Stromal cell of bone marrow (primary cell): ENCODE measurements at places on chromosomes 2 and 18.
A peak's percentile ranks its signal among the peaks of the same experiment; 100 is the strongest.

DNA sequence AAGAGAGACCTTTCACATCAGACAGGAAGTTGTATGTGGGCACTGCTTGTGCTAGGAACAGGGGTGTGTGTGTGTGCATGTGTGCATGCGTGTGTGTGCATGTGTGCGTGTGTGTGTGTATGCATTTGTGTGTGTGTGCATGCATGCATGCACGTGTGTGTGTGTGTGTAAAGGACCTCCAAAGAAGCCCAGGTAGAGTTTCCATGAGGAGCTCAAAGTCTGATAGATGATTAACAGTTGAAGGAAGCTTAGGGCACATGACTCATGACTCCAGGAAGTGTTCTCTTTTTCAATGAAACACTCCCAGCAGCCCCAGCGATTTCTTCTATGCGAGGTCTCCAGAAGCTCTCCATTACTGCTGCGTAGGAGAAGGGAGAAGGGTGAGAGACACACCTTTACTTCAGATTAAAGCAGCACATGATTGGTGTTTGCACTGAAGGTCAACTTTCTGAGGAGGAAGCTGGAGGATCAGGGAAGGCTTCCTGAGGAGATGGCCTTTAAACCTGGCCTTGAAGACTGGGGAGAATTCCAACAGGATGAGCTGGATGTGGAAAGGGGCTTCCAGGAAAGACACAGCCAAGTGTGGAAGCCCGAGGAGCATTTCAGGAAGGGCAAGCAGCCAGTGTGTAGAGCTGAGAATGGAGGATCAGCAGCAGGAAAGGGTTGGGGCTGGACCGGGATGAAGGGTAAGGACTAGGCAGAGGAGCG is 77.7 kb downstream of the SMAD4 start:
- DNase-seq = no peak

- peak; percentile 15 for DNase-seq
These were observed 71.8 kb downstream of the MGAT5 start for GRCh38 chr2:134325696-134326095.

- no peak for DNase-seq
These were observed 872.6 kb downstream of the BCL11A start for GRCh38 chr2:59680863-59681262.

GRCh38 chr2:31319406-31320175 is 85.6 kb downstream of the EHD3 start:
- DNase-seq = no peak

DNA sequence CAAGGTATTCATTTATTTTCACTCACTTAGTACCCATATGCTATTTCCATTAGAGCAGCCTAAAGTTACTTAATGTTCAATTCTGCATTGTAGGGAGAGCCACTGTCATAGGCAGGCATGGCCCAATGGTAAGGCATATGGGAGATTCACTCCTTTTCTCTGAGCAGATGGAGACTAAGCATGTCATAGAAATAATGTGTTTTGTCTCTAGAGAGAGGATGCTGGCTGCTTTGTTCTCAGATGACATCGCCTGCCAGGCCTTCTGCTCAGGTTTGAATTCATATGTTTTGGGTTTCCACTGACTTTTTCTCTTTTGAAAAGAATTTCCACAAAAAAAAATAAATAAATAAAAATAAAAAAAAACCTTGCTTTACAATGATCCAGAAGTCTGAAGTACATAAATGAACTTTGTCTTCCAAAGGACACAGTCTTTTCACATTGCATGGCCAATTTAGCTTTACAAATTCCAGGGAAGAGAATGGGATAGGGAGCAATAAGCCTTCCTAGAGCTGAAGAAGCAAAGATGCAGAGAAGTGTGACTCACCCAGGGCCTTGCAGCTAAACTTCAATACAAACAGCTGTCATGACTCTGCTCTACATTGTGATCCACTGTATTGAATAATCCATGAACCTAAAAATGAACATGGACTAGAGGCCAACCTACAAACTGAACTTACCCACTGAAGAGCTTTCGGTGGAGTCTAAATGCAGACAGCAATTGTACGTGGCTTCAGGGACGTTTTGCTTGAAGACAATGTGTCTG is 422.5 kb downstream of the CMPK2 start:
- DNase-seq = no peak

- DNase-seq = no peak
These were observed 16.2 kb upstream of the DGKD start for GRCh38 chr2:233338046-233338445.

- no peak for DNase-seq
These were observed 864 bp downstream of the KLHL29 start for GRCh38 chr2:23385748-23386338.

- no peak for DNase-seq
These were observed 246.8 kb downstream of the HDAC4 start for GRCh38 chr2:239153806-239154591.

GRCh38 chr2:238459081-238459629 is 32.4 kb downstream of the ASB1 start:
- DNase-seq = peak; percentile 97

- DNase-seq = peak; percentile 40
These were observed 81.8 kb upstream of the HPCAL1 start for GRCh38 chr2:10220902-10221391.

DNA sequence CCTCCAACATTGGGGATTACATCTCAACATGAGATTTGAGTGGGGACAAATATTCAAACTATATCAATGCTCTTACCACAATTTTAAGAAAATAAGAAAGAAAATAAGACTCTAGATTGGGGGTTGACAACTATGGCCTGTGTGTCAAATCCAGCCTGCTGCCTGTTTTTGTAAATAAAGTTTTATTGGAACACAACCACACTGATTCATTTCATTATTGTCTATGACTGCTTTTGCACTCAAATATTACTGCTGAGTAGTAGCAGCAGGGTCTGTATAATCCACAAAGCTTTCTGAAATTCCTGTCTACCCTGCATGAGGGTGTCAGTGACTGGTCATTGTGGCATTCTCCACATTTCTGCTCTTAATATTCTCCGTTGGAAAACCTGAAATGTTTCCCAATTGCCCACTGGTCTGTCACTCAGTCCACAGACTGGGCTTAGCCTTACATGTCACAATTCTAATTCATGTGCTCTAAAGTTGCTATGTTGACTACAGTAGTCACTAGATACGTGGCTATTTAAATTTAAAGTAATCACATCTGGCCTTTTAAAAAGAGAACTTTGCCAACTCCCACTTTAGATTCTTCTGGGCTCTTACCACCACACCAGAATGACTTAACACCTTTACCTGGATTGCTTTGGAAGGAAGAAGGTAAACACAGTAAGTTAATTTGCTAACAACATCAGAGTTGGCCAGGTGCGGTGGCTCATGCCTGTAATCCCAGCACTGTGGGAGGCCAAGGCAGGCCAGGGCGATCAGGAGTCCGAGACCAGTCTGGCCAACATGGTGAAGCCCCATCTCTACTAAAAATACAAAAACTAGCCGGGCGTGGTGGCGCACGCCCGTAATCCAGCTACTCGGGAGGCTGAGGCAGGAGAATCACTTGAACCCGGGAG is 86.9 kb downstream of the CLHC1 start:
- DNase-seq = no peak

GRCh38 chr2:208369091-208369490 is 37.5 kb upstream of the PTH2R start:
- DNase-seq = no peak

- no peak for DNase-seq
These were observed 36.7 kb upstream of the AGPS start for GRCh38 chr2:177355874-177356273.

DNA sequence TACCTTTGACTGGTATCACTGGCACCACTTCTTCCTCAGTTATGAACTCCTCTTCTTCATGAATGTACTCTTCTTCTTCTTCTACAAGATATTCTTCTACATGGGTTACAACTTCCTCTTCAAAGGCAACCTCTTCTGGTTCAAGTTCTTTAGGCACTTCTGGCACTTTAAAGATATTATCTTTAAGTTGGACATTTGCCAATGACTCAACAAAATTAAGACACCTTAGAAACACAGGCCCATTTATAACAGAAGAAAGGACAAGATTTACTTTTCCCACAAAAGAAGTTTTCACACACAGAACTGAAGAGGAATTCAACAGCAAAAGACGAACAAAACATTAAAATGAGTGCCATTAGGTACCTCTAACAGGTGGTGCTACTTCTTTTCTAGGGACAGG is 127.3 kb downstream of the TTN start:
- DNase-seq = no peak

GRCh38 chr2:11056614-11057013 is 98.7 kb upstream of the SLC66A3 start:
- DNase-seq = peak; percentile 85

- no peak for DNase-seq
These were observed 853 bp downstream of the LANCL1 start for GRCh38 chr2:210475706-210476105.

DNA sequence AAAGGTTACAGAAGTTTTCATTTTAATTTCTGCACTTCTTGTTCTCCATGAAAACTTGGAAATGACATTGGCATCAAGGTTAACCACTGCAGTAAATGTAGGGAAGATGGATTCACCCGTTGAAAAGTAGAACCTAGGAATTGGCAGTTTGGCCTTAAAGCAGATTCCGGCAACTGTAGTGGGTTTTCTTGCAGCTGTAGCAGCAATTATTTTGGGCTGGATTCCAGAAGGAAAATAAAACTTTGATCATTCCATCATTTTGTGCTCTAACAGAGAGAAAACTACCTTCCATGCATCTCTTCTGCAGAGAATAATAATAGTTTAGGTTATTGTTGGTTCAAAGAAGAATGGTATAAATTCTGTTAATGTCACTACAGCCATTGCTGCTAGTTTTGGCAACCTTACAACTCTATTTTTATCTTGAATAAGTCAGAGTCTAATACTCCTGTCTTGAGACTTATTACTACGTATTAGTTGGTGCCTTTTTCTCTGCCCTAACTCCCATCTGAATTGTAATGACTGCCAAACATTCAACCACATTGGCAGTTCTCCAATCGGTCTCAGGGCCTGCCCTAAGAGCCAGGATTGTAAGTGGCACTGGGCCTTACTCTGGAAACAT is 178.1 kb upstream of the PIEZO2 start:
- no peak for DNase-seq

DNA sequence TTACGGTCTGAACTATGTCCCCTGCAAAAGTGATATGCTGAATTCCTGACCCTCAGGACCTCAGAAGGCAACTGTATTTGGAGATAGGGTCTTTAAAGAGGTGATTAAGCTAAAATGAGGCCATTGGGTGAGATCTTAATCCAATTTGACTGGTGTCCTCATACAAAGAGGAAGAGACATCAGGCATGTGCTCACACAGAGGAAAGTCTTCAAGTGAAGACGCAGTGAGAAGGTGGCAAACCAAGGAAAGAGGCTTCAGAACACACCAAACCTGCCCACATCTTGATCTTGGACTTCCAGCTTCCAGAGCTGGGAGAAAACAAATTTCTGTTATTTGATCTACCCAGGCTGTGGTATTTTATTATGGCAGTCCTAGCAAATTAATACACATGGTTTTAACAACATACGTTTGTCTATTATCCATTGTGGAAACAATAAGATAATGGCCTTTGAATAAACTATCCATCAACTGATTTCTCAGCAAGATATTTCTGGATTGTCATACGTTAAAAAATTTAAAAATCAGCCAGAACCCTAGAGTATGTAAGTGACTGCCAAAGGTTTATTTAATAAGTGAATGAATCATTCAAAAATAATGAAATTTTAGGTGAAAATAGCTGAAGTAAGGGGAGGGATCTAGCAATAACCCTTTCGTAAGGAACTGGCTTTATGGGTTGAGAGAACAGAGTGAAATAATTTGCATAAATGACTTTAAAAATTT is 6.5 kb downstream of the WIPF1 start:
- no peak for DNase-seq

- no peak for DNase-seq
These were observed 192.2 kb downstream of the IRS1 start for GRCh38 chr2:226607379-226607778.

DNA sequence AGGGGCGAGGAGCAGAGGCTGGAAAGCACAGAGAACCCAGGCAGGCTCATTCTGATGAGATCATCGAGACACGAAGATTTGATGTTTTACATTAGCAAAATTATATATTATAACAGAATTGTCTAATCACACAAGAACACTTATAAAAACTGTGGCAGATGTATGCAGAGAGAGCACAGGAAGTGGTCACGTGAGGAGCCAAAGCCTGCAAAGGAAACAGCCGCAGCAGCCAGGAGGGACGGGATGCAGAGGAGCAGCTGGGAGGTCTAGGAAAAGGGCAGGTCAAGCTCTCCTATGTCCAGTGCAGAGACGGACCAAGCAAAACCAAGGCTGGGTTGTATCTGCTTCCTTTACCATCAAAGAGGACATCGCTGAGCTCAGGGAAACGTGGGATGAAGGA is 355.1 kb upstream of the MYT1L start:
- DNase-seq = no peak

- no peak for DNase-seq
These were observed 244.7 kb downstream of the HRH4 start for GRCh38 chr18:24704946-24705630.

DNA sequence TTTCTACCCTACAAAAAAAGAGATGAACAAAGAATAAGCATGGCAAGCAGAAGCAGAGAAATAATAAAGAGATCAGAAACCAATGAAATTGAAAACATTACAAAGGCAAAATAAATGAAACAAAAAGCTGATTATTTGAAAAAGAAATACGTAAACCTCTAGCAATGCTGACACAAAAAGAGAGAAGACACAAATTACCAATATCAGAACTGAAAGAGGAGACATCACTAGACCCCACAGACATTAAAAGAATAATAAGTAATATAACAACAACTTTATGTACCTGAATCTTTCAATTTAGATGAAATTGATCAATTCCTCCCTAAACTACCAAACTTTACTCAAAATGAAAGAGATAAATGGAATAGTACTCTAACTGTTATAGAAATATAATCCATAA is 75.9 kb downstream of the TMEM163 start:
- DNase-seq = no peak

DNA sequence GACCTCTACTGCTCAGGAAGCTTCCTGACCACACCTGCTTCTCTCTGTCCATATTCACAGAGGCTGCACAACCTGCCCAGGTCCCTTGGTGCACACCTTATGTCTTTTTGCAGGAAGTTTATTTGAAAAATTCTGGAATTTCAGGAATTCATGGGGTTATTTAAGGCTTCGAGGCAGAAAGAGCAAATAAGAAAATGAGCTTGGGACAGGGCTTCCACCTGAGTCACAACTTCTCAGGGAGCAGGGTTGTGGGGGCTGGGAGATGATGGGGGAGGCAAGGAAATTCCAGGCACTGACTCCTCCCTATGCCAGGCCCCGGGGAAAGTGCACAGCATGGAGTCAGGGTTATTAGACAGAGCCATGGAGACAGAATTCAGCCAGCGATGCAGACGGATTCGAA is 57.7 kb downstream of the INHBB start:
- DNase-seq = no peak

DNA sequence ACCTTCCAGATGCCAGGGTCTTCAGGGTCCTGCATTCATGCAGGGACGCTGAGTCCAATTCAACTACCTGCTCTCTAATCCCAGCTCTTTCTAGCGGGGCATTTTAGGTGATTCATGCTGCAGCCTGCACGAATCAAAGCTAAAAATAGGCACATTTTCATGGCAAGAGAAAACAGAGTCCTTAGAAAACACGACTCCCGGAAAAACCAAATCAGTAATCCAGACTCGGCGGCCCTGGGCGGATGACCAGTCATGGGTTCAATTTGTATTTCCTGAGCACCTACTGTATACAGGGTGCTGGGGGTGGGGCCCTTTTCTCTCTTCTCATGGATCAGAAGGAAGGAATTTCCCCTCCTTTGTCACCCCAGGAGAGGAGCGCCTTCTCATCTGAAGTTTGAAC is 64.4 kb downstream of the LONRF2 start:
- DNase-seq = peak; percentile 13
